ENCODE measurements at places on chromosomes 5 and 9. TPM values are rescaled to one million over a fixed set of nuclear protein-coding genes. Genes with fewer than 3 reads are reported as not detected.

DNA sequence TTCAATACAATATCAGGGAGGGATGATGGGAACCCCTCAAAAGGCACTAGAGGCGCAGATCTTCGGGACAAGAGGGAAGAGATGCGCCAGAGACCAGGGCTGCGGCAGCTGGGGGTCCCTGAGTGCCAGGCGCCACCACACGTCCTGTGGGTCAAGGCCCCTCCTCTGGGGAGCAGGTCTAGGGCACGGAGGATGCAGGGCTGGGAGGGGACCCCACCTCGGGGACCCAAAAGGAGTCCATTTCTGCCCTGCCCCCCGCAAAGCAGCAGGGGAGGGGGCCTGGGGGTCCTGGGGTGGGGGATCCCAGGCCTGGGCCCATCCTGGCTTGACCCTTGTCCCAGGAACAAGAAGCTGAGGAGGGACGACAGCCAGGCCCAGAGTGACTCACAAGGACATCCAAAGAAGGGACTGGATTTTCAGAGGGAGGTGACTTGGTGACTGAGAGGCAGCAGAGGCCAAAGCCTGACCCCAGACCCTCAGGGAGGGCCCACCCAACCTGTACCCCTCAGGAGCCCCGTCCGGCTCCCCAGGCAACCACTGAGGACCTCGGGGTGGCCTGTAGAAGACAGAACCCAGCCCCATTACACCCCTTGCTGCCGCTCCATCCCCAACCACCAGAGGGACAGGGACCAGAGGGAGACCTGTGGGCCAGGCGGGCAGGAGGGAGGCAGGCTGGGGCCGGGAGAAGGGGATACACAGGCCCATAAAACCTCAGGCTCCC lies 54.2 kb downstream of the LRSAM1 start:
- no peak for DNase-seq

GRCh38 chr5:36523926-36524325 lies 82.5 kb upstream of the SLC1A3 start:
- no peak for DNase-seq

- no peak for DNase-seq
Observed at GRCh38 chr5:124745928-124746915, at the start of gene ZNF608. TSS of gene ZNF608 (minus strand) at chr5:124746639. CDS start at chr5:124744989, 1,650 bp downstream.

- DNase-seq, result no peak
Observed at GRCh38 chr9:117744369-117744768, 40.2 kb downstream of the TLR4 start.

GRCh38 chr9:136697821-136698526 lies 10.7 kb upstream of the AGPAT2 start:
- DNase-seq, result no peak

DNA sequence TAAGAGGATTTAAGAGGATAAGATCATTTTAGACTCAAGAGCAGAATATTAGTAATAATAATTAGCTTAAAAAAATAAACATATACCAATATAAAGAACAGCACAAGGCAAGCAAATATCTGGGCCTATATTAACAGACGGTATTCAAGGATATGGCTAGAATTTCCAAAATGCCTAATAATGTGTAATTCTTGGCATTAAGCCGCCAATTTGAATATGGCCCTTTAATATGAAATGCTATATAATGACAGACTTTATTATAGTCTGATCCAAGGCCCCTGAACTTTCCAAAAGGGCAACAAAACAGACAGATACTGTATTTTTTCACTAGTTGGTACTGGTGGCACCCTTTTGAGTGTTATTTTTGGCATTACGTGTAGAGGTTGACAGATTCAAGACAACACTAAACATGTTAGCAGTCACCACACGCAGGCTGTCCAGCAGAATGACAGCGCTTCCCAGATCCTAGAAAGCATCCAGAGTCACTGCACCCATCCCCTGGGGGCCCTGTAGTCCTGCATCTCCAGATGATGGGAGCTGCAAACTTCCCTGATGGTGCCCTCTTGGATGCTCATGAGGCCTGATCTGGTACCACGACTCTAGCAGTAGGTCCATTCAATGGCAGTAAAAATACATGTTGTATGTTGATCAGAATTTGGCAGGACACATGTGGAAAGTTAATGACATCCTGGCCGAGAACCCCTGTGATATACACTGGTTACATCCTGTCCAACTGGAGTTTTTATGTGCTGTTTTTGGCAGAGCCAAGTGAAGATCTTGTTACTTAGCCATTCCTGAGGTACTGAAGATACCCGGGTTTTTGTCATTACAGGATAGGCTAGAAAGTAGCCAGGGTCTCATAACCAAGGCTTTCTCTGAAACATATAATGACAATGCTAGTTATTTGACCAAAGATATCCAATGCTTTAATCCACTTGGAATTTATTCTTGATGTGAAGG lies 1.7 kb upstream of the ABL1 start:
- DNase-seq, result no peak

Gene ZNF354B
- 7.2 TPM for total RNA-seq

All from Right ventricle myocardium superior (tissue), 1 donor.